Activated naive CD4-positive, alpha-beta T cell (primary cell): ENCODE measurements at places on chromosomes 2 and 18.

- DNase-seq: no peak
Measured at GRCh38 chr2:109330056-109330455, 201.1 kb downstream of the SH3RF3 start.

DNA sequence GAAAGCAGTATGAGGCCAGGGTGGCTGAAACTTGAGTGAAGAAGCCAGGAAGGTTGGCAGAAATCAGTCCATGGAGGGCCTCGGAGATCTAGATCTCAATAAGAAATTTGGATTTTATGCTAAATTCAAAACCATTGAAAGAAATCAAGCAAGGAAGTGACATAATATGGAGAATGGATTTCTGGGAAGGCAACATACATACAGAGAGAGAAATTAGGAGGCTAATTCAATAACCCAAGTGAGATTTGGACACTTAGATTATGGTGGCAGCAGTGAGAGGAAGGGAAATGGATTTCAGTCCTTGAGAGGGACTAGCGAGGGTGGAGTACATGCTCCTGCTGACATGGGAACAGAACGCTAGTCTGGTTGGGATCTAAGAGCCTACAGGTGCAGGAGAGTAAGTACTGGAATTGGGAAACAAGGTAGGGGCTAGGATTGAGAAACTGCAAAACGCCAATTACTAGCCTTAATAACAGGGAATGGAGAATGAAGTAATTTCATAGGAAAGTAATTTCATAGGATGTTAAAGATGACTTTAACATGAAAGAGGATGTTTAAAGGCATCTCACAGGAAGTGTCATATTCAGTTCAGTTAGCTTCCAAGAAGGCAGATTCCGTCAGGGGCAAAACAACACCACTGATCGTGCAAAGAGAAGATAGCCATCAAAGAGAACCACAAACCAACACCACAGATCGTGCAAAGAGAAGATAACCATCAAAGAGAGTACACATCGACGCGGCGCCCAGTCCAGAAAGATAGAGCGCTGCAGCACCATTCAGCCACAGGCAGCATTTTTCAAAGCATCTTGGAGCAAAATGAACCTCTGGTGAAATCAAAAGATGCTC lies 27.2 kb downstream of the CDKL4 start:
- peak; percentile 26 for DNase-seq

GRCh38 chr18:49321797-49322461 lies 138.5 kb downstream of the DYM start:
- no peak for DNase-seq

DNA sequence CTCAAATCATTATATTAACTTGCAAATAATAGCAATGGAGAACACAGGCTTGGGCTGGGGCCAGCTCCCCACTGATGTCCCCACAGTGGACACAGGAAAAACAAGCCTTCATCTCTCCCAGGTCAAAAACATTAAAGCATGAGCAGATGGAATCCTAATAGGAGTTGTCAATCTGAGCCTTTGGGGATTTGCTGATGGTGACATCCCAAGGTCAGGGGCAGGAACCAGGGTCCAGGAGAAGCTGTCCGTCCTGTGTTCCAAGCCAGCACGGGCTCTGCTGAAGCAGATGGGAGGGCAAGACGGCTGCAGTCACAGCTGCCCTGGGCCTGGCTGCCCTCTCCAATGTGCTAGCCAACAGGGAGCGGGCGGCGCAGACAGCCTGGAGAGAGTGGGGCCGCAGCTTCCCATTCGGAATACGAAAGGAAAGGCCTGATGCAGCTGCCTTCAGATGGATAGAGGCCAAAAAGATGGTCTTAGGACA lies 135.5 kb downstream of the NDUFA10 start:
- DNase-seq: no peak

DNA sequence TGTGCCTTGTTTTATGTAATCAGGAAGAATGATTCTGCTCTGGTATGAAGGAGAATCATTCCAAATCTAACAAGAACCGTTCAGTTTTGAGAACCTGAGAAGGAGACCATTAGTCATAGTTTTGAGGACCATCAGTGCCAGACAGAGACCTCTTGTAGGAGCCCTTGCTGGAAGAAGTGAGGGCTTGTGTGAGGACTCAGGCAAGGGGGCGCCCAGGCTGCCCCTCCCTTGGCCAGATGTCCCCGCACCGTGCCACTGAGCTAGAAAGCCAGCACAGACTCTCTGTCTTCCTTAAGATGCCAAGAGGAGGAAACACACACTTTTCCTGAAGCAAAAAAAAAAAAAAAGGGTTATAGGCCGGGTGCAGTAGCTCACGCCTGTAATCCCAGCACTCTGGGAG lies 55.7 kb upstream of the SLC39A10 start:
- no peak for DNase-seq

GRCh38 chr2:183292028-183292427 lies 167.8 kb downstream of the NUP35 start:
- no peak for DNase-seq

GRCh38 chr18:43271593-43272432 lies 5.5 kb downstream of the SYT4 start:
- DNase-seq: no peak

GRCh38 chr2:26459991-26460612 lies 17.8 kb downstream of the OTOF start:
- no peak for DNase-seq

GRCh38 chr2:226600184-226600583 lies 199.4 kb downstream of the IRS1 start:
- DNase-seq: no peak

- no peak for DNase-seq
Measured at GRCh38 chr18:31658670-31659575, 25.5 kb downstream of the B4GALT6 start.

GRCh38 chr2:121688820-121689219 lies 39.6 kb upstream of the CLASP1 start:
- DNase-seq: no peak

DNA sequence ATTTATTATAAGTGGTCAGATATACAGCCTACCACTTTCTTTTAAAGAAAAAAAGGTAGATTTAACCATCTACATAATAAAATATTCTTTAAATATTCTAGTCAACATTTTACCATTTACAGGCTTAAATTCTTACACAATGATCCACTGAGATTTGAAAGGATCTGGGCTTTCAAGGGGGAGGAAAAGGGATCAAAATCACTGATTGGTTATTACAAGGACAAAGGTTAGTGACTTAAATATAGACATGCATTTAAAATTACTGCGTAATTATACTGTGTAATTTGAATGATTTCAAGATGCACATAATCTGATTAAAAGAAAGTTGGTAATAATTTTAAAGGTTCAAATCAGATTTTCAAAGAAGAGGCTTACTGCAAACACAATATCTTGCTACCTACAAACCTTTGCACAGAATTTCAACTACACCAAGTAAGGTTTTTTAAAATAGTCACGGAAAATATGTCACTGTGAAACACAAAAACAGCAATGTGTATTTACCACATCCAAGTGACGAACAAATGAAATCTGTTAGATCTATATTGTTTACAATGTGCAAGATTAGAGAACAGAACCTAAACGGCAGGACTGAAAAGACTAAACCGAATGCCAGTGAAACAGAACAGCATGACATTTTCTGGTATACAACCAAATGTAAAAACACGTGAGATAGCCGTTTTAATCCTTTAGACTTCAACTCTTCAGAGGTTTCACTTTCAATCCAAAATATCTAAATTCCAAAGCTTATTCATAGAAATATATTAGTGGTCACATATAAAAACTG lies 40.8 kb downstream of the RTN4 start:
- no peak for DNase-seq

- no peak for DNase-seq
Measured at GRCh38 chr18:22169889-22170420, 566 bp downstream of the GATA6 start.

DNA sequence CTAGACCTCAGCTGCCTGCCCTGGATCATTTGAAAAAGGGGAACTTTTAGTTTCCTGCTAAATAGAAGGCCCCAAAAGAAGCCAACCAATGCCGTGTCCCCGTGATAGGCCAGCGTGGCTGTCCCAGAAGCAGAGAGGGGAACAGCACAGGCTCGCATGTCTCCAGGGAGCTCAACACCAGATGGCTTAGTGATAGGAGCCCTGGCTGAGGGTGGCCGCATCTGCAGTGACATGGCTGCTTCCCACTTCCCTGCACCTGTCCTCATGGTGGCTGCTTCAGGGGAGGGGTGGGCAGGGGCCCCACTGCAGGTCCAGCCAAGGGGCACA lies 79.6 kb downstream of the MBP start:
- DNase-seq: no peak

DNA sequence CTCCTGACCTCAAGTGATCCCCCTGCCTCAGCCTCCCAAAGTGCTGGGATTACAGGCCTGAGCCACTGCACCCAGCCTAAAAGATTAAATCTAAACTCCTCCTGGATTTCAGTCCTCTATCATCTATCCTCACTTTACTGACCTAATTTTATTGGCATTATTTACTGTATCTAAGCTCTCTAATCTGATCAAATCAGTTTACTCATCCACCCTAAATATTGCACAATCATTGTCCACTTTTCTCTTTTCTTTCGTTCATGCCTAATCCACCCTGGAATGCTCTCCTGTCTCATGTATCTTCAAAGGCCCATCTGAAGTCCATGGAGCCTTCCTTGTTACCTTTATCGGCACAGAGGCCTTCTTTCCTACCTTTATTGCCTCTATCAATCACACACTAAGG lies 31.6 kb upstream of the GPR155 start:
- DNase-seq: no peak

GRCh38 chr2:173056705-173057364 lies 18.8 kb upstream of the MAP3K20 start:
- DNase-seq: no peak

DNA sequence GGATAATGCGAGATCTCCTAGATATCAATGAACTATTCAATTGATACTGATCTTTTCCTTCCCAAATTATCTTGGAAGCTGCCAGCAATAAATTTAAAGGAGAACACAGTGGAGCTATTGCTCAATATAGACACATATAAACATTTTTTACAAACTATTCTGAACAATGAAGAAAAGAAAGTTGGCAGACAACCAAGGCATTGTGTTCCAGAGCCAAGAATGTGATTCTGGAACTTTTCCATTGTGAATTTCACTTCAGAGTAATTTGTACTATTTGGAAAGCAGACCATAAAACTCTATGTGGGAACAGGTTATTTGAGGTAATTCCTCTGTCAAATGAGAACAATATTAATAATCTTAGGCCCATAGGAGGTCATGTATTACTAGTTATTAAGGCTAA lies 588.2 kb downstream of the IRS1 start:
- DNase-seq: no peak

DNA sequence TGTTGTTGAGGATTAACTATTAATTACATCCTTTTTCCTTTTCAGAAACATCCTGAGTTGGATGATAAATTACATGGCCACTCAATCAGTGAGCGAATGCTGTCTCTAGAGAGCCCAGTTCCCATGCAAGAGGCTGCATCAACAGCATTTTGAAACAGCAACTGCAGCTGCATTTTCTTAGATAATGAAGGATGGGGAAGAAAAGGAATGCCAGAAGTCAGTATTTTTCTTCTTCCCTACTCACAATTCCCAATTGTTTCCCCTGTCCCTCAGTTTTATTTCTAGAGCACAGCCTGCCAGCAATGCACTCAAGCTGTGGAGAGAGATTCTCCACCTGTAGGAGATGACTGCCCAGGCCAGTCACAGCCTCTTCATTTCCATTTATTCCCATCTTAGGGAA lies 6.9 kb downstream of the SCN7A start:
- no peak for DNase-seq

GRCh38 chr2:97676620-97677019 lies 7.1 kb downstream of the C2orf92 start:
- no peak for DNase-seq

DNA sequence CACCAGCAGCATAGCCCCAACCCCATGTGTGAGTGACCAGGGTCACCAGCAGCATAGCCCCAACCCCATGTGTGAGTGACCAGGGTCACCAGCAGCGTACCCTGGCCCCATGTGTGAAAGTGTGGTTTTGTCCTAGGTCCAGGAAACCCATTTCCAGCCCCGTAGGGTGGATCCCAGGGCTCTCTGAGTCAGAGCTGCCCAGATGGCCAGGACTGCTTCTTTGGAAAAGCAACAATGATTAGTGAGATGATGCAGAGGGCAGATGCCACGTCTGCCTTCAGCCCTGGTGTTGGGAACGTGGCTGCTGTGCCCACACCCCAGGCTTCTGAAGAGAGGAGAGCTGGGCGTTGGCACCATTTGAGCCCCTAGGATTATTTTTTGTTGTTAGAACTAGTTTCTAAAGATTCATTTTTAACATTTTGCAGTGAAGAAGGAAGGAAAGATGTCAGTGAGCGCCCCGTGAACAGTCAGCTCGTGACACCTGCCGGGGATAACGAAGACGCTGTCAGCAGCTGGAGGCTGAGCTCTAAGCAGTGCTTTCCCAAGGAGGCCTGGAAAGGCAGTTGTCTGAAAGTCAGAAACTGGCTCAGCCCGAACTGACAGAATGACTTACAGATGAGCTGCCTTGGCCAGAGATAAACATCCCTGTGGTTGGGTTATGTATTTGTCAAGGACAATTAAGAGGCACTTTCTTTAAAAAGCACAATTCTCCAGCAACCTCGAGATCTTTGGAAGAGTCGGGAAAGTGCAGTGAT lies 32.1 kb upstream of the KCNG2 start:
- no peak for DNase-seq

DNA sequence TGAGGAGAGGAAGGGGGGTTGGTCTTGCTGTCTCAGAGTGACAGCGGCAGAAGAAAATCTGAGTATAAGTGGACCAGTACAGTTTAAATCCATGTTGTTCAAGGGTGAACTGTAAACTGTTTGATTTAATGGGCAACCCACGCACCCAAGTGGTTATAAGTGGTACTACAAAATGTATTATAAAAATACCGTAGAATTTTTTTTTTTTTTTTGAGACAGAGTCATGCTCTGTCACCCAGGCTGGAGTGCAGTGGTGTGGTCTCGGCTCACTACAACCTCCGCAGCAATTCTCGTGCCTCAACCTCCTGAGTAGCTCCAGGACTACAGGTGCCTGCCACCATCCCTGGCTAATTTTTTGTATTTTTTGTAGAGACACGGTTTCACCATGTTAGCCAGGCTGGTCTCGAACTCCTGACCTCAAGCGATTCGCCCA lies 2.1 kb upstream of the CHCHD5 start:
- no peak for DNase-seq

DNA sequence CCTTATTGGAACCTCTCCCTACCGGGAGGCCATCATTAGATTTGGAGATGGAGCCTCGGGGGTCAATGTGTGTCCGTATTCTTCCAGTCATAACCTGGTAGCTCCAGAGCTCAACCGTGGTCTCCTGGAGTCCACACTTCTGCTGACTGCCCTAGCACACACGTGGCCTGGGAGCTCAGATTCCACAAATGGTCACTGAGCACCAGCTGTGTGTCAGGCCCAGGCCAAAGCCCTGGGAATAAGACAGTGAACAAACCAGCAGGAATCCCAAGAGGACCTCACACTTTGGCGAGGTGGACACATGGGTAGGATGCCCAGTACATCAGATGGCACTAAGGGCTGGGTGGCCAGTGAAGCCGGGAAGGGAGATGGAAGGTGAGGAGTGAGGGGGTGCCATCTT lies 15.5 kb downstream of the GYPC start:
- no peak for DNase-seq
